ENCODE measurements at places on chromosomes 1 and 21.
A peak's percentile ranks its signal among the peaks of the same experiment; 100 is the strongest.

DNA sequence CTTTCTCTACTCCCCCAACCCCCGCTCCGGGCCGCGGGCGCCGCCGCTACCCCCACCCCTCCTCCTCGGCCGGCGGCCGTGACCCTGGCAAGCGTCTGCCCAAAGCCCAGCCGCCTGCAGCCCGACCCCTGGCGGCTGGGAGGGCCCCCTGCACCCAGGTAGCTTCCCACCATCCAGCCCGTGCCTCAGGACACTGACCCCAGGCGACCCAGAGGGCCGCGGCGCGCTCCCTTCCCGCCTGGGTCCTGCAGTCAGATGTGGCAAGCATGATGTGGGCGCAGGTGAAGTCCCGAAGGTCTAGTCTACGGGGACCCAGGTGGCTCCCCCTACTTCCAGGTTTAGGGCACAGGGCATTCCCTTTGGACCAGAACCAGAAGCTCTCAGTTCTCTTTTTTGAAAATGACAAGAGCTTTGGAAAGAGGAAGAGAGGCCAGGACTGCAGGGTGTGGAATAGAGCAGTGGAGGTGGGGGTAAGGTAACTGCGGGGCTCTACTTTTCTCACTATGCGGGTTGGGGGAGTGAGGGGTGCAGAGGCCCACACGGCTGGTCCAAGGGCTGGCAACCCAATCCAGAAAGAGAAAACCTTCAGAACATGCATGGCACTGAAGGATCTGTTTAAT, at the start of gene DENND4B:
DENND4B (minus strand) TSS at position 97 of the 620 bp plus-strand sequence. CDS start 2,344 bp downstream, outside the sequence.
- DNase-seq, result peak; percentile 79

DNA sequence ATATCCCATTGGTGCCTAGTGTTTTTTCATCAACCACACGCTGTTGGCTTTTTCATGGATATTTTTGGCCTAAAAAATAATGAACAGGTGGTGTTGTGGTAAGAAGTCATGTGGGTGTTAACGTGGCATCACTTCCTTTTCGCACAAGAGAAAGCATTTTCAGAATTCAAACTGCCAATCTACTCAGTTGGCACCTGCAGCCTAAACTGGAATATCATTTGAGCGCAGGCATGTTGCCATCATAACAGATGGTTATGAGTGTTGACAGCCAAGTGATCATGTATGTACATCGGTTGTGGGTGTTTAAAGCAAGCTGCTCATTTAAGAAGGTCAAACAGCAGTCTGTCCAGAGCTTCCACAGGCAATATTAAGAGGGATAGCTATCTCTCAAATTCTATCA, 1963.0 kb downstream of the NCAM2 start:
- no peak for DNase-seq

DNA sequence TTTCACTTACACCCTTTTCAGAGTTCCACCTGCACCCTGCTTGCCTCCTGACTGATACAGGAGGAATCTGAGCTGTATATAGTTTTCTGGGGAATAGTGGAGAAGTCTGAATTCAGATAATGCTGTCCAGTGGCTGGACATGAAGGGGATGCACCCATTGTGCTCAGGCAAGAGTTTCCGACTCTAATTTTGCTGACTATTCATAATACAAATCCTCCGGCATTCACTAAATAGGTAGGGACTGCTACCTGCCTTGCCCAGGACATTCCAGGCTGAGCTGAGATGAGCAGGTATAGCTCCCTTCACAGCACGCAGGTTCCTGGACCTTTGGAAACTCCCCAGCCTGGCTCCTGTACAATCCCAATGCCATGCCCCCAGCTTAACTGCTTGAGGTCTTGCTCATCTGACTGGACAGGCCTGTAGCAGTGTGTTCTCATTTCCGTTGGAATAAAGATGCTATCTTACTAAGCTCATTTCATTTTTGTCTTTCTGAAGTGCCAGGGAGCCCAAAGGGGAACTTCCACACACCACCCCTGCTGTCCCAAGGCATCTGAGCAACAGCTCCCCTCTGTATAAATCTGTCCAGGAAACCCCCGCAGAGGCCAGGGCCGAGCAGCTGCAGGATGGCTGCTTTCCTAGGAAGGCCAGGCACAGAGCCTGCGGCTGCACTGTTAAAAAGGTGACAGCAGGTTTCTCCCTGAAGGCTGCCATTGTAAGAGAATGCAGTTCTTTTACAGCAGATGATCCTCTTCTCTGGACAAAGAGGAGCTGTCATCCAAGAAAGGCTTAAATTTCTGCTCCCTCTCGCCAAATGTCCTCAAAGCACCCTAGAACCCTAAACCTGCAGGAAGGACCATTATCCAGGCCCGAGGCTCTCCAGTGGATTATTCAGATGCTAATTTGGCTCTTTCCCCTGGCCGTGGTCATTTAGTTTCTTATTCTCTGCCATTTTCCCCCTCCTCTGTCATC, 21.7 kb upstream of the VASH2 start:
- DNase-seq, result no peak

- DNase-seq, result no peak
Measured at GRCh38 chr1:80441664-80442063, 1359.1 kb upstream of the ADGRL2 start.

DNA sequence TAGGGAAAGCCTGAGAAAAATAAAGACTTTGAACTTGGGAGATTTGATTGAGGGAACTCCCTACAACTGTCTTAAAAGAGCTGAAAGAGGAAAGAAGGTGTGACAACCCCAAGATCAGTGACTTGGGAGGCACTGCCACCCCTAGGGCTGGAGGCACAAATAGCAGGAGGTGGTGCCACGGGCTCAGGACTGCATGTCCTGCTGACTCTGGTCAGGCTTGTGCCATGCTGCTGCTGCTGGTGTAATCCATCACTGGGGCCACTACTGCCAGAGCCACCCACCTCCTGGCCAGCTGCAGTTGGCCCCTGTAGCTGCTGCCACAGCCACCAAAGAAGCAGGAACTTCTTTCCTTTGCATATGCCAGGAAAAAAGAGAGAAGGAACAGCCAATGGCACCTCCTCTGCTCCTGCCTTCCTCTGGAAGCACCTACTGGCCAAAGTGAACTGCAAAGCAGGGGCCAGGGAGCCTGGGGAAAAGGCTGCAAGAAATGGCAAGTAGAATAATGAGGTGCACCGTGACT, 730.3 kb downstream of the PTPRU start:
- DNase-seq, result no peak

- DNase-seq, result no peak
Measured at GRCh38 chr1:63922848-63923247, 149.0 kb downstream of the ROR1 start.

- no peak for DNase-seq
Measured at GRCh38 chr21:32698971-32699693, 28.7 kb downstream of the SYNJ1 start.
